SHP77 treated with DMSO at 0.1 percent for 48 hours (cell line): ENCODE measurements at places on chromosomes 7 and 10.

DNA sequence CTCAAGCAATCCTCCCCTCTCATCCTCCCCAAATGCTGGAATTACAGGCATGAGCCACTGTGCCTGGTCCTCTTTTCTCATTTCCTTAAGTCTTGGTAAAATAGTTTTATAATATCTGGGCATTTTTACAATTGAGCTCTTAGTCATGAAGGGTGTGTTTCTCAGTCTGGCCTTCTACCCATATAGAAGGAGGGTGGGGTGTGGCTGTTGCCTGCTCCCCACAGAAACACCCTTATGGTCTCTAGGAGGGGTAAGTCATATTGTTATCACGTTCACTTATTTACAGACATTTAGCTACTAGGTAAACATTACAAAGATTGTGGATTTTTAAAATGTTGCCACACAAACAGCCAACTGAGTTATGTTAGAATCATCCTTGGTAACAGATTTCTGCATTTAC lies 6.7 kb upstream of the OTUD1 start:
- DNase-seq, result no peak

DNA sequence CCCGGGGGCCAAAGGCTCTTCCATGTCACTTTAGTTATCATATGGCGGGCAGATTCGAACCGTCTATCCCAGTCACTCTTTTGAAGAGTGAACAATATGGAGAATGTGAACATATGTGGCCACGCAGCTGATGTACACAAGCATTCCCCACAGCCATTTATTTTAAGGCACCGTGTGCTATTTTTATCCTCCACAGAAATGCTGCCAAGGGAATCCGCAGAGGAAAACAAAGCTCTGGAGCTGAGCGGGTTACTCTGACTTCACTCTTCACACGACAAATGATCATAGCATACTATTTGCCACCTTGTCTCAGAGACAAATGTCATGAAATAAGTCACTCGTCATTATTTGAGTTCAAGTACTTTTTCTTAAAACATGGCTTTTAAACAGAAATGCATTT lies 100.3 kb downstream of the CTBP2 start:
- DNase-seq, result no peak

GRCh38 chr7:30735631-30736030 lies 16.3 kb upstream of the INMT start:
- no peak for DNase-seq

- DNase-seq, result no peak
These were observed 36.2 kb upstream of the XPNPEP1 start for GRCh38 chr10:109959259-109960145.

DNA sequence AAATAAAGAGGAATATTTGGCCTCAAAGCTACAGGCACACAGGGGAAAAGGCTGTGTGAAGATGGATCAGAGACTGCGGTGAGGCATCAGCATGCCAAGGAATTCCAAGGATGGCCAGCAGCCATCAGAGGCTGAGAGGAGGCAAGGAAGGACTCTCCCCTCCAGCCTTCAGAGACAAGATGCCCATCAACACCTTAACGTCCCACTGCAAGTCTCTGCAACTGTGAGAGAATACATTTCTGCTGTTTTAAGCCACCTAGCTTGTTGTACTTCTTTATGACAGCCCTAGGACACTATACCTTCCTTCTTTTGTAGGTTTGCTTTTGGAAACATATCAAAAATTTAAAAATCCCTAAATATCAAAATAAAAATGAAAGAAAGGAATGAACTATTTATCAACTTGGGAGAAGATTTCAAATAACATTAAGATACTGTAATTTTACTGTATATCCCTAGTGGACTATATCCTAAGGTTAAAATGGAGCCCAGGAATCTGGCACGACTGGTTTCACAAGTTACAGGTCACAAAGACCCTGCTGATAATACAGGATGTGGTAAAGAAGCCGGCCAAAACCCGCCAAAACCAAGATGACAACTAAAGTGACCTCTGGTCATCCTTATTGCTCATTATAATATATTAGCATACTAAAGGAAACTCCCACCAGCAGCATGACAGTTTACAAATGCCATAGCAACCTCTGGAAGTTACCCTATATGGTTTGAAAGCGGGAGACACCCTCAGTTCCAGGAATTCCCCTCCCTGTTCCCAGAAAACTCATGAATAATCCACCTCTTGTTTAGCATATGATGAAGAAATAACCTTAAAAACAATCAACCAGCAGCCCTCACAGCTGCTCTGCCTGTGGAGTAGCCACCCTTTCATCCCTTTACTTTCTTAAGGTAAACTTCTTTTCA lies 185.2 kb downstream of the AVL9 start:
- no peak for DNase-seq

- DNase-seq, result peak; percentile 32
These were observed 10.4 kb upstream of the PRKG1 start for GRCh38 chr10:51063659-51064535.

- DNase-seq, result no peak
These were observed 62.0 kb downstream of the VSTM4 start for GRCh38 chr10:49053053-49053997.

DNA sequence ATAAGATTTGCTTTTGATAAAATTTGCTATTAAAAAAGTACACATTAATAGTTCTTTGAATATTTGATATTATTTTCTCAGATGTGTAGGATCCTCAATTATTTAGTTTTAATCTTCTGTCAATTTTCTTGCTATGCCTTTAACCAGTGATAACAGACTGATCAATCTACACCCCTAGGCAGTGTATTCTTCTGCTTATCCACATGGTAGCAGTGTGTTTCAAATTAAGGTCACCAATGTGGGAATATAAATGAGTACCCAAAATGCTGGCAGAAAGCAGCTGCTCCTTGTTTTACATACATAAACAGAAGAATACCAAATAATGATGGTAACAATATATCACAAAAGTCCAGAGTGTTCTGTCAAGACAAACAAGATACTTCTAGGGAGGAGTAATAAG lies 87.0 kb downstream of the SKAP2 start:
- no peak for DNase-seq

- no peak for DNase-seq
These were observed 651.8 kb downstream of the PARD3 start for GRCh38 chr10:34163075-34163905.

DNA sequence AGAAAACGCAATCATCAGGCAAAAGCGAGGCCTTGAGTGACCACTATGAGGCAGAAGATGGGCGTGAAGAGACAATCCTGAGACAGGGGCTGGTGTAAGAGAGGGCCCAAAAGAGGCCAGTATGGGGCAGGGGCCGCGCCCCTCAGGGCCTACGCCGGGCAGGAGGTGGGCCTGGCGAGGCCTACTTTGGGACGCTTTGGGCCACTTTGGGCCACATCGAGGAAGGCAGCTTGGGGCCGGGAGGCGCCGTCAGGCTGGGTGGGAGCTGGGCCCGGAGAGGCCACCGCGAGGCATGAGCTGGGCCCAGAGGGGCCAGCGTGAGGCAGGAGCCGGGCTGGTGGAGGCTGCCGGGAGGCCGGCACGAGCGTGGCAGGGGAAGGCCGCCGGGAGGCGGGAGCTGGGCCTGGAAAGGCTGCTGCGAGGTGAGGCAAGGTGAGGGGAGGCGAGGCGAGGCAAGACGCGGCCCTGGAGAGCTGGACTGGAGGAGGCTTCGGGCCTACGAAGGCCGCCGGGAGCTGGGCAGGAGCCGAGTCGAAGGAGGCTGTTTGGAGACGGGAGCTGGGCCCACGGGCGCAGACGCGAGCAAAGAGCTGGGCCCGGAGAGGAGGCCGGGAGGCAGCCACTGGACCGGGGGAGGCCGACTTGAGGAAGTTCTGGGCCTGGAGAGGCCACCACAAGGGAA lies 171.3 kb downstream of the TPST1 start:
- DNase-seq, result no peak

DNA sequence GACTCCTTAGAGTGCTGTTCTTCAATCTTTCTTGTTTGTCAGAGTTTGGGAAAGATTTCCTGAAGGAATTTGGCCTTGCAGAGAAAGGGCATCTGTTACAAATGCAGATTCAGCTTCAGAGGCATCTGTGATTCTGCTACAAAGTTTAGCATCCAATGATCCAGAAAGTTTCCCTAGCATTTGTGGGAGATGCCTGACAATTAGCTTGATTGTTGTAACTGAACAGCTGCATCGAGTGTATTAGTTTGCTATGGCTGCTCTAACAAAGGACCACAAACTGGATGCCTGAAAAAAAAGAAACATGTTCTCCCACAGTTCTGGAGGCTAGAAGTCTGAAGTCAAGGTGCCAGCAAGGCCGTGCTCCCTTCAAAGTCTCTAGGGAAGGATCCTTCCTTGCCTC lies 365.1 kb downstream of the GRID1 start:
- no peak for DNase-seq

GRCh38 chr10:35184527-35185171 lies 58.0 kb downstream of the CREM start:
- no peak for DNase-seq

- DNase-seq, result peak; percentile 12
These were observed 35.9 kb upstream of the MAGI2 start for GRCh38 chr7:79489371-79489770.

GRCh38 chr7:50330696-50331095 lies 26.2 kb downstream of the IKZF1 start:
- DNase-seq, result no peak

- DNase-seq, result no peak
These were observed 29.7 kb downstream of the HOXA1 start for GRCh38 chr7:27066148-27066547.

DNA sequence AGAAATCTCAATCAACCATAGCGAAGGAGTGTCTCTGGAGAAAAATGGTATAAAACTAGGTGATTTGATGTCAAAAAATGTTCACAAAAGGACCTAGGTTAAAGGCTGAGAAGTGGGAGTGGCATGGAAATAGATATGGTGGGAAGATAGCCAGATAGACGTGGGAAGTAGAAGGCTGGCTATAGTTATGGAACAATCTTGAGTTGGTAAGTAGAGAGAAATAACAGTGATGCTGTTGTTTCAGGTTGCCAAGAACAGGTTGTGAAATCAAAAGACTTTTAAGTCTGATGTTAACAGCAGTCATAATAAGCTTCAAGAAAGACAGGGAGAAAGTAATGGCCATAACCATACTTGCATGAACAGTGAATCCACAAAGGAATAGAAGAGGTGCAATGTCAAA lies 106.1 kb upstream of the RSU1 start:
- DNase-seq, result no peak

GRCh38 chr7:21967598-21968003 lies 21.9 kb upstream of the CDCA7L start:
- DNase-seq, result no peak

DNA sequence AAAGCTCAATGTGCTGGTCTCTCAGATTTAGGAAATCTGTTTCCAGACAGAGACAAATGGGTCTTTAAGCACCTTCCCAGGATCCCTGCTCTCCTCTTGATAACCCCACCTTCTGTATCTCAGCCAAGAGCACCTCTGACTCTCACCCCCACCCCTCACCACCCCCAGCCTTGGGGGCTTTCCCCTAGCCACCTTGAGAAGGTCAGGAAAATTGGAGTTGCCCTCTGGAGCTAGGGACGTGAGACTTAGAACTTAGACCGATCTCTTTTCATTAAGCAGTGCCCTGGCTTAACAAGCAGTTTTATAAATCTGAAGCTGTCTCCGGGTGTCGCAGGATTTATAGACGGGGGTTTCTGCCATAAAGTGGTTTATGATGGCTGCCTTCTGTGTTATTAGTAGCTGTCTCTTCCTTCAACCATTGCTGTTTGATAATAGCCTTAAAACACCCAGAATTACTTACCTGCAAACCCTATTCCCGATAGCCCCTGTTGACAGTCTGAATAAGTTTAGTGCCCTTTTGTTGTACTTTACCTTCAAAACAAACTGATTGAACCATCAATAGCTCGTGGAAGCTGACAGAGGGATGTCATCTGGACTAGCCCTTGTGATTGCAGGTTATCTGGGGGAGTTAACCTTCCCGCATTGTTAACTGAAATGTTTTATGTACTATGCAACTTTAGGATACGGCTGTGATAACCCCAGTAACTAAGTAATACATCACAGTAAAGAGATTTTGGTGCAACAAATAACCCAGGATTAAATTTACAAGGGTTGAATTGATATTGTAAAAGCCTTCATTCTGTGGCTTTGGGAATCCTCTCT lies 621.5 kb downstream of the LRMDA start:
- no peak for DNase-seq

DNA sequence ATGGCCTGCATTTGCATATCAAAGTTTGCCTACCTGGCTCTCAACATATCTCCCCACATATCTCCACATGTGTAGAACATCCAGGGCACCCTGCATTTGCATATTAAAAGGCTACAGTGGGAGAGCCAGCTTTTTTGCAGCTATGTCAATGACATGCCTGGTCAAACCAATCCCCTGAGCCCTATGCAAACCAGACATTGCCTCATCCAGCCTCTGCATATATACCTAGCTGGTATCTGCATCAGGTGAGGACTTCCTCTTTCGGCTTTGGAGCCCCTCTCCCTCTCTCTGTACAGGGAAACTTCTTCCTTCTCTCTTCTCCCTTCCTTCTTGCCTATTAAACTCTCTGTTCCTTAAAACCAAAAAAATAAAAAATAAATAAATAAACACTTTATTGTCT lies 142.7 kb upstream of the STEAP4 start:
- no peak for DNase-seq

GRCh38 chr7:91514591-91514990 lies 250.4 kb downstream of the FZD1 start:
- no peak for DNase-seq

GRCh38 chr7:30866939-30867338 lies 44.7 kb upstream of the AQP1 start:
- DNase-seq, result no peak

DNA sequence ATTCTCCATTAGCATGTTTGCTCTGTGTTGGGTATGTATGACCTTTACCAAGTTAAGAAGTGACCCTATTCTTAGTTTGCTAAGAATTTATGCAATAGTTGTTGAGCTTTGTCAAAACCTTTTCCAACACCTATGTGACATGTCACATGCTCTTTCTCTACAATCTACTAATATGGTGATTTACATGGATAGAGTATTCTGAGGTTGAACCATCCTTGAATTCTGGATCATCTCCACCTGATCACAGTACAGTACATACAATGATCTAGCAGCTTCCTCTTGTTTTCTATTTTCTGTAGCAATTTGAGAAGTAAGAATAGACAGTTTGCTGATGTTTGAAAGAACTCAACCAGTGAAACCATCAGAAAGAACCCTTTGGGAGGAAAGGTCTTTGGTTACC lies 101.2 kb upstream of the PDGFA start:
- DNase-seq, result no peak

GRCh38 chr10:79403441-79404230 lies 41.8 kb downstream of the ZCCHC24 start:
- no peak for DNase-seq

DNA sequence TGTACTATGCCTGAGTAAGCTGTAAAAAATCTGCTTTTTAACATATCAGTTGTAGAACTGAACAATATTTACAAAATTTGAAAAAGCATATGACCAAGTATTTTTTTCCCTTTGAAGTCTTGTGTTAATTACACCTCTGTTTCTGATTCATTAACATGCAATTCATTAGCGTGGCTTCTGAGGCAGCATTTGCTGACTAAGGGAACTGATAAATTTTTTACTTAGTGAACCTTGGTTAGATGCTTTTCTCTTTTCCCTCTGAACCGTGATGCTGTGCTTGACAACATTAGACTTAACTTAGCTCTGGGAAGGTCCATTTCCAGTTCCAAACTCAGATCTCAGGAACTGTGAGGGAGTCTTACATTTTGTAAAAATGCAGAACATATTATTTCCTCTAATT lies 28.1 kb downstream of the TWIST1 start:
- DNase-seq, result no peak
